NCI-H2081 treated with DMSO at 0.1 percent for 48 hours (cell line): ENCODE measurements at places on chromosomes 4 and X.

DNA sequence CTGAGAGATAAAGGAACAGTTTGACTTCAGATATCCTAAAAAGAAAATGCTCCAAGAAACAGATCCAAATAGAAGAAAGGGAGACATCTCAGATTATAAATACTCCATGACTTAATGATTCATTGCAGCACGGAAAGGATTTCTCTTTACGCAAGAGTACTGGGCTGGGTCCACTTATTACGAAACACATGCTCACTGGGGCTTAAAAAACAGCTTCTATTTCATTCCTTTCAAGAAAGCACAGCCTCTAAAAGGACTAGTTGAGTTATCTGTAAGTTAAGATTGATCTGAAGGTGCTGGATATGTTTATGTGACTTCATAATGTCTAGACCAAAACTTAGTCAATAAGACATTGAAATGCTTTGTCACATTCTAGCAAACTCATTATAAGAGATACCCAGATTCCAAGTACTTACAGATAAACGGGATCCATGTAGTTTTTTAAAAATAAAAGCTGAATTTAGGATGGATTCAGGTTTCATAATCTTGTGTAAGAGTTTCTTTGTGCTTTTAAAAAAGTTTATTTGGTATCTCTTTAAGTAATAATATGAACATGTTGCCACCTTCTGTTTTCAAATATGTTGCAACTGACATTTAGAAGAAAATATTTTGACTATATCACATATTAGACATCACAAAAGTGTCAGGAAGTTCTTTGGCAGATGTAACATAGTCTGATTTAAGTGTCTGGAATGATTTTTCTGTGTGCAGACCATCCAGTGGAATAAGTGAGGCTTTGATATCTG is 109.5 kb upstream of the MYOZ2 start:
- DNase-seq: no peak

DNA sequence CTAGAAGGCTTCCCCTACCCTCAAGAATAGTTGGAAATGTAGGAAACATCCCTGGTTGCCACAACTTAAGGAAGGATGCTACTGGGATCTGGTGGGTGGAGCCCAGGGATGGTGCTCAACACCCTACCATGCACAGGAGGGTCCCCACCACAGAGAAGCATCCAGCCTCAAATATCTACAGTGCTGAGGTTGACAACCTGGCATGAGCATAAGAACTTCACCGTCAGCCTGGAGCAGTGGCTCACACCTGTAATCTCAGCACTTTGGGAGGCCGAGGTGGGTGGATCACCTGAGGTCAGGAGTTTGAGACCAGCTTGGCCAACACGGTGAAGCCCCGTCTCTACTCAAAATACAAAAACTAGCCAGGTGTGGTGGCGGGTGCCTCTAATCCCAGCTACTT is 24.0 kb upstream of the ASMTL start:
- no peak for DNase-seq

GRCh38 chr4:138003248-138003647 is 238.9 kb downstream of the SLC7A11 start:
- DNase-seq: no peak

DNA sequence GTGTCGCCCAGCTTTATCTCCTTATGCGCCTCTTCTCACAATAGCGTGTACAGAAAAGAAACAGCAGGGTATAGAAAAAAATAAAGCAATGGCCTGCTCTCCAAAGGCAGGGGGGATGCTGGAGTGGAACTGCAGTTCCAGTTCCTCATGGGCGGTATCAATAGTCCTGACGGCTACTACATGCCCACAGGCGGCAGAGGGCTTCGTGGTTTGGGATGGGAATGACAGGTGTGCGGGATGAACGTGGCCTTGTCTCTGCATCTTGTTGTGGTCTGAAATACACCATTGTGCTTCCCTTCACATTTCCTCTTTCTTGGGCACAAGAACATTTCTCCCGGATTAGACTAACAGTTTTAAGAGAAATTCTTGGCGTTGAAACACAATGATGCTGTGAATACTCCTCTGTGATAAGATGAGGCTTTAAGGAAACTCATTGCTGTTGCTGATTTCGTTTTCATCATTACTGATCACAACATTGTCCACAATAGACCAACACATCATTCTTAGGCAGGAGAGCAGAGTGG is 124.1 kb upstream of the IGFBP7 start:
- no peak for DNase-seq

- DNase-seq: no peak
Measured at GRCh38 chr4:20813700-20814099, 113.4 kb downstream of the PACRGL start.

DNA sequence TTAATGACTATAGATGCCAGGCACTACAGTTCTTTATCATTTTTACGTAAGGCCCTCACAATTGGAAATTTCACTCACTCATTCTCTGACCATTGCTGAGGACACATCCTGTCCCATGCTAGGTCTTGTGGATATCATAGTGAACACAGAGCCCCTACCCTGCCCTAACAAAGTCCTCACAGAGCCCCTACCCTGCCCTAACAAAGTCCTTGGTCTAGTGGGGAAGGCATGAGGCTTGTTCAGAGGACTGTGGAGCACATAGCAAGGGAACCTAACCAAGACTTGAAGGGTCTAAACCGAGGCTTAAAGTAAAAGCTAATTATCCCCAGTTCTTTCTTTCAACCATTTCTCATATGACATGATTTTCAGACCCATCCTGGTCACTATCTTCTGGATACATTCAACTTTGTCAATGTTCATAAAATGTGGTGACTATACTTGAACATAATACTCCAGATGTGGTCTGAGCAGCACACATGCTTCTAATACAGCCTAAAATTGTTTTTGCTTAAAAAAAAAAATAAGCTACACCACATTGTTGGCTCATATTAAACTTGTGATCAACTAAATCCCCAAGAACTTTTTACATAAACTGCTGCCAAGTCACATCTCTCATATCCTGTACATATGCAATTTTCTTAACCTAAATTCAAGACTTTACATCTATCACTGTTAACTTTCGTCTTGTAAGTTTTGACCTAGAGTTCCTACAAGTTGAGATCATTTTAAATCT is 77.0 kb downstream of the GPC3 start:
- no peak for DNase-seq

DNA sequence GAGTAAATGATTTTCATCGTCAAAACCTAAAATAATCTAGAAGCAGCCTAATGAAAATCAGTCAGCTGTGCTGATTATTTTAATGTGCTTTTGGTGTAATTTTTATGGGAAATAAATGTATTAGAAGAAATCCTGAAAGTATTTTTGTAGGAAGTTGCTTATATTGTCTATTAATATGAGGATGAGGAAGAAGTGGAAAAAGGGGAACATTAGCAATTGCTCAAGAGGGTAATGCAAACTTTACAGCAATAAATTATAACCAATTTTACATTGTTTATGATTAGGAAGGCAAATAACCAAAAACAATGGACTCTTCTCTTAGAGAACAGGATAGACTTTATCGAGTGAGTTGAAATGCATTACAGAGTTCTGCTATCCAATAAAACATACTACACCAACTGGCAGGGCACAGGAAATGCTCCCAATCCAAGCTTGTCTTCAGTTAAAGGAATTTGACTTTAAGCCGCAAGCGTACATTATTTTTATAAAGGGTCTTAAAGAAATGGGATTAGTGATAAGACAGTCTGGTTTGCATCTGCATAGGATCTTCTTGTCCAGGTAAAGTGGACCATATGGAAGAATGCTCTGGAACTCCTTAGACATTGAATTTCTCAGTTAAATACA is 374.8 kb downstream of the PDGFC start:
- DNase-seq: no peak

DNA sequence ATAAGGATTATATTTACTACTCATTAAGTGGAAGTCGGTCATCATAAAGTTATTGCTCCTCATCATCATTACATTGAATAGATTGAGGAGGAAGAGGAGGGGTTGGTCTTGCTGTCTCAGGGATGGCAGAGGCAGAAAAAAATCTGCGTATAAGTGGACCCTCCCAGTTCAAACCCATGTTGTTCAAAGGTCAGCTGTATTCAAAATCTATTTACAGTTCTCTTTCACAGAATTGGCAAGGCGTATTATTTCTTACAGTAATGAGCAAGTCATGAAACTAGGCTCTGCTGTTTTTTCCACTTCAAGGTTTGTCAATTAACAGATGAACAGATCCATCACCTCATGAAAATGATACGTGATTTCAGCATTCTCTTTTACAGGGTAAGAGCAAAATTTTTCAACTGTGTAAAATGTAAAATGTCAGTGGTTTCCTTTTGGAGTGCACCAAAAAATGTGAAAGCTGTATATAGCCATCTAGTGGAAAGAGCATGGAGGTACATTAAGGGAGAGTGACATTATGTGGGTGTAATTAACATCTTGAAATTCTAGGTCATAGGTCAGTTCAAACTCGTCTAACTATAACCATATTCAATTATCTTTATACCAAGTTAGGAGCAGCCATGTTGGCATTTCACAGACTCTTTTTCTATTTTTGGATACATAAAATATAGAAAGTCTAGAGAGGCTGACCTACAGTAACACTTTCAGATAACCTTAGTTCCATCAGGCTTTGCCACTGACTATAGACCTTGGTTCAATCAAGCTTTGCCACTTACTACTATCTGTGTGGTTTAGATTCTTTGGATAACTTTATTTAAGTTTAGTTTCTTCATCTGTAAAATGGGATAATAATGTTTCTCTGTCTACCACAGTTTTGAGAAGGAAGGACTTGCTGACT is 30.1 kb downstream of the NEIL3 start:
- DNase-seq: no peak

GRCh38 chr4:118351851-118352827 is 664 bp downstream of the PRSS12 start:
- no peak for DNase-seq

- DNase-seq: no peak
Measured at GRCh38 chr4:117210551-117210950, 125.2 kb upstream of the TRAM1L1 start.

- no peak for DNase-seq
Measured at GRCh38 chr4:2925931-2926860, 37.0 kb downstream of the NOP14 start.

DNA sequence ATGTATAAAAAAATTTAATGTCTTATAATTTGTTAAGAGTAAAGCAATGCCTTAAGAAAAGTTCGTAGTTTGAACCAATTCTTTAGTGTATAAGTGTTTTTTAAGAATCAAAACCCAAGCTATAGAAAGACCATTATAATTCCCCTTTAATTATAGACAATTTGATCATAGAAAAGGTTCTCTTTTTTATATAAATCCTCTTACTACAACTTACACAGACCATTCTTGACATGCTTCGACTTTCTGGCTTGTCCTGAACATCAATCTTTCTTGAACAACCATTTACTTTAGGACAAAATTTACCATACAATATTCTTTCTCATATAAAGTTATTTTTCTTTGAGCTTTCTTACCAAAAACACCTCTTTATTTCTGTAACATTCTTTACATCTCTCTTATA is 330.5 kb upstream of the SPANXN1 start:
- no peak for DNase-seq

GRCh38 chr4:108224611-108225053 is 55.9 kb upstream of the LEF1 start:
- DNase-seq: no peak

- DNase-seq: no peak
Measured at GRCh38 chr4:147736458-147736857, 4.6 kb downstream of the ARHGAP10 start.

DNA sequence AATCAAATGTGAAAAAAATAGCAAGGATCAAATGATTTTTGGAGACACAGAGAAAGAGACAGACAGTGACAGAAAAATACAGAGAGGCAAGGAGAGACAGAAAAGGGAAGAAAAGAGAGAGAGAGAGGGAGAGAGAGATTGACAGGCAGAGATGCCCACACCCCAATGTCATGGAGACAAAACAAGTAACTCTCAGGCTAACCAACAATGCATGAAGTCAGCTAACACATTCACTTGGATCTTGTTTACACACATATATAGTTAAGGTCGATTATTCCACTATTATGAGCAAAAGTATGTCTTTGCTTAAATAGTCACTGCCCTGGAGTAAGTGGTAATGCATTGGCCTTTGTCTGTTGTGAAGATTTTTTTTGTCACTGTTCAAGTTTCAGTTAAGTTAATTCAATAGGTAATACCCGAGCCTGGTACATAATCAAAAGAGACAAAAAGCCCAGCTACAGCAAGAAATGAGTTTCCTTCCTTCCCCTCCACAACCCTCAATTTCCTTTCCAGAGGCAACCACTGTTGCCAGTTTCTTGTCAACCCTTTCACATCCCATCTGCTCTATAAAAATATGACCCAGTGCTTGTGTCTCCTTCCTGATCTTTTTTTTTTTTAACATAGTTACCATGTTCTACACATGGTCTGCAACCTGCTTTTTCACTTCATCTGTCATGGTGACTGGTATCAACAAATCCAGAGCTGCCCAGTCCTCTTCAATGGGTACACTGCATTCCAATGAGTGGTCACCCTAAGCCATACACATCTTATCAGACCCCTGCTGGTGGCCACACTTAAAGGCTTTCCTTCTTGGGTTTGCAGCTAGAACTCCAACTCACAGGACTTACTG is 52.1 kb downstream of the PROM1 start:
- no peak for DNase-seq

GRCh38 chr4:139978692-139979091 is 175.3 kb downstream of the MAML3 start:
- DNase-seq: no peak

- no peak for DNase-seq
Measured at GRCh38 chr4:106238820-106239420, 77.1 kb downstream of the TBCK start.

- DNase-seq: no peak
Measured at GRCh38 chr4:152585023-152585441, 49.1 kb upstream of the FBXW7 start.

DNA sequence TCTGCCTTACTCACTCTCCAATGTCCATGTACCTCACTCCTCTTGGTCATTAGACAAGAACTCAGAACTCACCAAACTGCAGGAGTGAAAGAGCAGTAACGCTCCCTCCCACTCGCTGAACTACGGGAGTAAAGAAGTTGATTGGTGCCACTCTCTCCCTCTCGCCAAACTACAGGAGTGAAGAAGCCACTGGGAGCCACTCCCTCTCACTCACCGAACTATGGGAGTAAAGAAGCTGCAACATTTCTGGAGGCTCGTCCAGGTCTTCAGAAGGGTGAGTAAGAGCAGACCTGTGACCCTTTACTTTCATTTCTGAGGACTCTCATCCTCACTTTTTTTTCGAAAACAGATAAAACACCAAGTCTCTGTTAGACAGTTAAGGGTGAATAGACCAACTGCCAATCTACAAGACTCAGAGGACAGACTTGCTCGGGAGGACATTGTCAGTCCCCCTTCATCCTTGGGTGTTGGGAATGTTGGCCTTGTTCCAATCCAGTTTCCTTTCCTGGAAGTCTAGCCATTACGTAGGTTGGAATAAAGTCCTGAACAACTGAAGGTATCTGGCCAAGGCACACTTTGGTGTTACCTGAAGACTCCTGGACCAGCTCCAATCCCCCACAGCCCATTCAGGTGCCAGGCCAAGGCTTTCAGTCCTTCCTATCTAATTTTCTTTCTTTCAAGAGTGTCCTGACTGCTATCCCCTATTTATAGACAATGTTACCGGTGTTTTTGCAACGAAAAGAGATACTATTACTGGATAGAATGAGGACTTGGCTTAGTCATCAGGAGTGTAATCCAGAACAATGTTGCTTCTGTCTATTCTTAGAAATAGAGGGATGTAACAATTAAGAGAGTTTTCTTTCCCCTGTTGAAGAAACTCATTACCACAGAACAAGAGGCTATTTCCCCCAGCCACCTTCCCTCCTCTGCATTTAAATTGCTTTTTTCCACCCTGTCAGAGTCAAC is 11.0 kb upstream of the COL25A1 start:
- DNase-seq: no peak
